Calu3 (cell line): ENCODE measurements at places on chromosomes 7 and 10. TPM values are rescaled to one million over a fixed set of nuclear protein-coding genes. Genes with fewer than 3 reads are reported as not detected.

KLF14 gene
- total RNA-seq = 0.17 TPM in 1 of 2 replicates, not detected in the other

UCN3 gene
- not detected in 2 replicates for total RNA-seq

ADAM8 gene
- total RNA-seq = 40.4 and 54.4 TPM in 2 replicates

CLRN3 gene
- total RNA-seq = 0.52 and 0.76 TPM in 2 replicates

CCL26 gene
- not detected in 2 replicates for total RNA-seq

DNA sequence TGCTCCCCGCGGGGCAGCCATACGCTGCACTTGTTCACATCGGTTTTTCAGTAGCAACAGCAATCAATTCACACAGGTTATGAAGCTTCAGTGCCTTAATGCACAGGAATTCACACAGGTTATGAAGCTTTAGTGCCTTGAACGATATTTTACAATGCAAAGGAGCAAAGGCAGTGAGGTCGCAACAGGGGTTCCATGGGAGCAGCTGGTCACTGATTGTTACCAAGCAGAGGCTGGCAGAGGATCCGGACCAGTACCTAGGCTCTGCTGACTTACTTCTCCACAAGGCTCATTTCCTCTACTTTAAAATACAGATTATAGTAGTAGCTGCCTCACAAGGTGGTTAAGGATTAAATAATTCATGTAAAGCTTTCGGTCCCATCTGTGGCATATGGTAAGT, 95.2 kb upstream of the ODAD2 start:
- H3K27ac ChIP-seq = no peak overlapping the region
- no peaks in the 10 kb centered on the region for H3K4me1 ChIP-seq
- no peak overlapping the region for H3K4me3 ChIP-seq
- no peaks in the 10 kb centered on the region for H3K27me3 ChIP-seq

GRCh38 chr10:77400033-77400432, 237.6 kb downstream of the KCNMA1 start:
- no peak for DNase-seq
- peaks cover 62% of the 10 kb centered on the region for H3K27me3 ChIP-seq
- H3K4me1 ChIP-seq = no peaks in the 10 kb centered on the region
- H3K27ac ChIP-seq = no peak overlapping the region
- H3K4me3 ChIP-seq = no peak overlapping the region

DNA sequence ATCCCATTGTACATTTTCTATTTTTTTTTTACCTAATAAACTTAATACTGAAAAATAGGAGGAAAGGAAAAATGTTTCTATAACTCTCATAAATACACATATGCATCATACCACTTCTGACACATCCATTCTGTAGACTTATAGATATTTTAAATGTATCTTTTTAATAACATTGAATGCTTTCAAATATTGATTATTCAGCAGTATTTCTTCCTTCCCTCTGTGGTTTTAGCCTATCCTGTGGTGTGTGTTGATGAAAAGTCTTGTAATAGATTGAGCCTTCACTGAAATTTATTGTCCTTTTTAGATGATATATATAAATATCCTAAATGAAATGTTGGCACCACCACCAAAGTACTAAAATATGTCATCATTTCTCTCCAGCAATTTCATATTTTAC, 218.1 kb downstream of the TSPAN12 start:
- DNase-seq = no peak
- H3K27me3 ChIP-seq = no peaks in the 10 kb centered on the region
- no peak overlapping the region for H3K27ac ChIP-seq

- H3K27me3 ChIP-seq = no peaks in the 10 kb centered on the region
- no peak for DNase-seq
- no peak overlapping the region for H3K4me3 ChIP-seq
- no peaks in the 10 kb centered on the region for H3K36me3 ChIP-seq
- no peaks in the 10 kb centered on the region for H3K4me1 ChIP-seq
These were observed 83.3 kb upstream of the CREB5 start for GRCh38 chr7:28328822-28329660.

DNA sequence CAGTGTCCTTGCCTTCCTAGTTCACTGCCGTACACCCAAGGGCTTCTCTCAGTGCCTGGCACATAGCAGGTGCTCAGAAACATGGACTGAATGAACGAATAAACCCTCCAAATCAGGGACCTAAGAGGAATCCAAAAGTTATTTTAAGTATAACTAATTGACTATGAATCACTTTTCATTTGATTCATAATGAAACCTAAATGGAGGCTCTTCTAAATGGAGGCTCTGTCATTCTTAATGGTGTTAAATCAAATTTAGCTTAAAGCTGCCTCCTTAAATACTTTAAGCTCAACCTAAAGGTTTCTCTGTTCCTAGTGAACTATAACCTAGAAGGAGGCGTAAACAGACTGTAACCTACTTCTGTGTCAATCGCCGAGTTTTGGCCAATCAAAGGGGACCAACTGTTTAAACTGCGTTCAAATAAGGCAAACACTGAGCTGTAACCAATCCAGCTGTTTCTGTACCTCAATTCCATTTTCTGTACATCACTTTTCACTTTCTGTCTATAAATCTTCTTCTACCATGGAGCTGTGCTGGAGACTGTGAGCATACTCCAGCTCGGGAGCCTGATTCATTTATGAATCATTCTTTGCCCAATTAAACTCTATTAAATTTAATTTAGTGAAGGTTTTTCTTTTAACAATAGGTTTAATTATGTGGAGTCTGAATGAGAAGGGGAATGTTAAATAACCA, 11.0 kb downstream of the PYROXD2 start:
- H3K27me3 ChIP-seq = no peaks in the 10 kb centered on the region
- H3K4me3 ChIP-seq = no peak overlapping the region
- H3K27ac ChIP-seq = no peak overlapping the region
- no peaks in the 10 kb centered on the region for H3K36me3 ChIP-seq
- no peak for DNase-seq

DNA sequence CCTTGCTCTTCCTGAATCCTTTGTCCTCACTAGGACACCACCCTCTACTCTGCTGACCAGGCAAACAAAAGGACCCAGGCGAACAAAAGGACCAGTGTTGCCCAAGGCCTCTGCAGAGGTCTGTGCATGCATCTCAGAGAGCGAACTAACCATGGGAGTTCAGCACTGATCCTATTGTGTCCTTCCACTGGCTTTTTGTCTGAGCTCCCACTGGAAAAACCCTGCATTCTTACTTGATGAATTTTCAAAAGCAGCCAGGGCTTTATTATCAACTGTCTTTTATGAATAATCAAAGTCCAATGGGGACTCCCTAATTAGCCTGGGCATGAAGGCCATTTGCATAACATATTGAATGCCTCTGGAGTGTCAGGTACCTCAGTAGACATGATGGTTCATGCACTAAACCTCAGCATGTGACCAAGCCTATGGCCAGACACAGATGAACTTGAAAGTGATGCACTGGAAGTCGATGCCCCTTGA, 140.6 kb downstream of the KCNMA1 start:
- no peaks in the 10 kb centered on the region for H3K4me1 ChIP-seq
- no peak overlapping the region for H3K27ac ChIP-seq
- H3K27me3 ChIP-seq = peaks cover 53% of the 10 kb centered on the region
- no peak overlapping the region for H3K4me3 ChIP-seq

- H3K4me1 ChIP-seq = no peaks in the 10 kb centered on the region
- no peak for DNase-seq
- H3K36me3 ChIP-seq = no peaks in the 10 kb centered on the region
- no peak overlapping the region for H3K27ac ChIP-seq
These were observed 194.1 kb downstream of the CTTNBP2 start for GRCh38 chr7:117679120-117679519.

DNA sequence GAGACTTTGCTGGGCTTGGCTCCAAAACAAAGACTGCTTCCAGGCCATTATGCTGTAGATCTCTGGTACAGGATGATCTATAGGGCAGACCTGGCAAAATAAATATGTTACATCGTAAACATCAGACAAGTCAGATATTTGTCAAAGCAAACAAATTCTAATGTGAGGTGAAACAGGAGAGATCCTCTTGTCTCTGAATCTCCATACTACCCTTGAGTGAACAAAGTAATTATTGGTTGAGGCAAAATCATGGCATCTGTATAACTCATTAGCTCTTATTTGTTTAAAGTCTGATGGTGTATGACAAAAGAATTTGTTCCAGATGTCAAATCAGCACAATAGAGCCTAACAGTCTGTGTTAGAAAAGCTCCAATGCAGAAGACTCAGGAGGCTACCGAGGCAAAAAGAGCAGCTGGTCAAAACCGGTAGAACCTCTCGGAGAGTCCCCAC, 1291.5 kb downstream of the TYW1 start:
- H3K27ac ChIP-seq = no peak overlapping the region
- H3K4me3 ChIP-seq = no peak overlapping the region
- no peaks in the 10 kb centered on the region for H3K4me1 ChIP-seq
- DNase-seq = no peak
- H3K36me3 ChIP-seq = no peaks in the 10 kb centered on the region
- no peaks in the 10 kb centered on the region for H3K27me3 ChIP-seq

DNA sequence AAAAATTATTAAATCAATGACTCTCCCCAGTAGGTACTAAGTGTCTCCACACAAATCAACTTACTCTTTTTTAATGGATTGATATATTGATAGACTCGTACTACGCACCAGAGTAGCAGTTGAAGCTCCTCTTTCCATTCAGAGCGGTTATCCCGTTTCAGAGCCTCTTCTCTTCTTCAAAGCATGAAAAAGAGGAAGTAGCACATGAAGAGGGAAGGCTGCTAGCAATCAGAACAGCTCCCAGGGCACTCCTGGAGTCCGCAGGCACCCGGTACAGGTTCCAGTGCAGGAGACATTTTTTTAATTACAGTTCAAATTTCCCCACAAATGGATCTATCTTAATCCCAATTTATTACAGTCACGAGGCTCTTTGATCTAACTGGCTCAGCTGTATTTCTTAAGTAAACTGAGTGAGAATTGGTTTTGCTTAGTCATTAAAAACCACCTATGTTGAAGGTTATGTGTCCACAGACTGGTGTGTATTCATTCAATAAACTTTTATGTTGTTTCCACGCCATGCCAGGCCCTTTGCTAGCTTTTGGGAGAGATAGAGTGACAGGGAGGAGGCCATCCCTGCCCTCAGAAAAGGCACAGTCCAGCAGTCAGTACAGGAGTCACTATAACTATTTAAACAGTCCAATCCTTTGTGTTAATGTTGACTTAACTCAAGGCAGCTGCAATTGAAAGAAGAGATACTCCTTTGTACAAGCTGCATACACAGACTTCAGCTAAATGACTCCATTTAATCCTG, 32.1 kb upstream of the CALN1 start:
- H3K36me3 ChIP-seq = no peaks in the 10 kb centered on the region
- no peak for DNase-seq
- H3K4me1 ChIP-seq = no peaks in the 10 kb centered on the region
- no peak overlapping the region for H3K4me3 ChIP-seq
- no peak overlapping the region for H3K27ac ChIP-seq

GRCh38 chr7:101060992-101061391, 24.3 kb upstream of the TRIM56 start:
- peaks cover 48% of the 10 kb centered on the region for H3K27me3 ChIP-seq
- H3K4me3 ChIP-seq = no peak overlapping the region
- no peak overlapping the region for H3K27ac ChIP-seq
- DNase-seq = no peak
- H3K36me3 ChIP-seq = peaks cover 4% of the 10 kb centered on the region

- no peak for DNase-seq
- H3K27me3 ChIP-seq = no peaks in the 10 kb centered on the region
- H3K4me1 ChIP-seq = peaks cover 14% of the 10 kb centered on the region
- H3K36me3 ChIP-seq = peaks cover 22% of the 10 kb centered on the region
These were observed 4.7 kb downstream of the ZNF775 start for GRCh38 chr7:150383710-150384397.

DNA sequence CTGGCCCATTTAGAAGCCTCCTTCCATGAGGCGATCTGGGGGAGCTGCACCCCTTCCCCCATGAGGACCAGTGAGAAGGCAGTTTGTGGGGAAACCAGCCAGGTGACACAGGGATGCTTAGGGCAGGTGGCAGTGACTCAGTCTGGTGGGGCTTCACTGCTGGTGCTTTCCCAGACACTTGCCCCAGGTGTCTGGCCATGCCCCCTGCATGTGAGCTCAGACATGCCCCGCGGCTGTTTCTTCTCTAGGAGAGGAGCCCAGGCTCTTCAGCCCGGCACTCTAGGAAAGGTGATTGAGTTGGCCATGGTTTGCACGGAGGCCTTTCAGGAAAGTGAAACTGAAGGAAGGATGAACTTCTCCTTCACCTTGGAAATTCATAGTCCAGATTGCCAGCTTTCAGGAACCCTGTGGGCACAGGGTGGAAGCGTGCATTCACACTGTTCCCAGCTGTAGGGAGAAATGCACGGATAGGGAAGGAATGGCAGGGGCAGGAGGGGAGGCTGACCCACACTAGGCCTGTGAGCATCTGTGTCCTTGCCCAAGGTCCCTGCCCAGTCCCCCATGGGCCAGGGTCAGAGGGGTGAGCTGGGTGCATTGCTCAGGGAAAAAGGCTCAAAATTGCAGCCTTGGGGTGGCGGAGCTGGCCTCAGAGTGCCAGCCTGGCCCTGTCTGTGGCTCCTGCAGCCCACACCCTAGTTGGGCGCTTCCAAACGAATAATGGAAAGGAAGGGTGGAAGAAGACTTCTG, 359.1 kb downstream of the GLRX3 start:
- no peak overlapping the region for H3K4me3 ChIP-seq
- no peak overlapping the region for H3K27ac ChIP-seq
- H3K4me1 ChIP-seq = no peaks in the 10 kb centered on the region
- H3K27me3 ChIP-seq = no peaks in the 10 kb centered on the region
- DNase-seq = no peak

DNA sequence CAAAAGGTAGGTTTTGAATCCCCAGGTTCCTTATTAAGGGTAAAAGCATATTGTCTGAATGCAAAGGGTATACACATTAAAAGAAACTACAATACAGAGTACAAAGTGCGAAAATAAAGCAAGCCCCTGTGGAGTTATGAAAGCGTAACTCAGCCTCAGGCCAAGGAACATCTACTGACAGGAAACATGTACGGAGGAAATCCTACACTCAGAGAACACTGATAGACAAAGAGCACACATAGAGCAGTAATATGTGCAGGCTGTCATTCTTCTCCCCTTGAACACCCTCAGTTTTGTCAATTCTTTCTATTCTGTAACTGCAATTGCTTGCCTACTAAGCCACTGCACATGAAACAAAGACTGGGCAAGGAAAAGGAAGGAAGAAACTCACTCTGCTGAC, 150.2 kb downstream of the DGKB start:
- H3K27ac ChIP-seq = no peak overlapping the region
- no peaks in the 10 kb centered on the region for H3K27me3 ChIP-seq
- no peak overlapping the region for H3K4me3 ChIP-seq
- H3K4me1 ChIP-seq = peaks cover 59% of the 10 kb centered on the region

- no peak overlapping the region for H3K27ac ChIP-seq
- peaks cover 94% of the 10 kb centered on the region for H3K27me3 ChIP-seq
- DNase-seq = no peak
These were observed 54.9 kb downstream of the KCNH2 start for GRCh38 chr7:150923196-150923595.

DNA sequence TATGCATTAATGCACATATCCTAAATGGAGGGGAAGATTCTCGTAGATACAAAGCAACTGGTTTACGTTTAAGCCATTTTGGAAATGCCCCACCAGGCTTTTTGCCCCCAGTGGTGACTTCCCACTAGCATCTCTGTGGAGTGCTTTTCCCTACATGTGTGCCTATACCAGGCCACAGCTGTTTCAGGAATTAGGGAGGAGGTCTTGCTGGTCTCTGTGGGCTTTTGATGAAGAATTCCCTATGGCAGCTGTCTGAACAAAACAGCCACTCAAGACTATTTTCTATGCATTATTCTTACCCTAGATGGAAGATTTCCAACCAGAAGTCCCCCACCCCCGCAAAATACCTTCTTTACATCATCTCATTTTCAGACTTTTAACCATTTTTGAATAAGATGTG, 52.0 kb upstream of the NMT2 start:
- no peak overlapping the region for H3K4me3 ChIP-seq
- H3K27ac ChIP-seq = no peak overlapping the region
- no peaks in the 10 kb centered on the region for H3K36me3 ChIP-seq
- H3K4me1 ChIP-seq = no peaks in the 10 kb centered on the region
